Neural crest cell (in vitro differentiated cells): ENCODE measurements at places on chromosomes 2 and 18. TPM values are rescaled to one million over a fixed set of nuclear protein-coding genes. Genes with fewer than 3 reads are reported as not detected.

The METTL8 gene
- total RNA-seq = 21.6 and 27.7 TPM in 2 replicates

The INHBB gene
- 0.14 and 0.49 TPM in 2 replicates for total RNA-seq

The REG1B gene
- total RNA-seq = not detected in 2 replicates

The DSG3 gene
- total RNA-seq = not detected in 2 replicates

The MRO gene
- 0.12 and 0.23 TPM in 2 replicates for total RNA-seq

The SAG gene
- not detected in 2 replicates for total RNA-seq

The MROH2A gene
- not detected in 2 replicates for total RNA-seq

The IL37 gene
- total RNA-seq = 0.40 TPM in 1 of 2 replicates, not detected in the other

The ALK gene
- 2.0 and 2.1 TPM in 2 replicates for total RNA-seq

The AGAP1 gene
- total RNA-seq = 54.7 and 57.7 TPM in 2 replicates

The TTC39C gene
- 23.0 and 23.5 TPM in 2 replicates for total RNA-seq

The MLPH gene
- total RNA-seq = not detected in 2 replicates

The DSC3 gene
- 0.09 and 0.16 TPM in 2 replicates for total RNA-seq

The EGR4 gene
- not detected in 2 replicates for total RNA-seq
